ENCODE measurements at places on chromosomes 13 and 19.
A peak's percentile ranks its signal among the peaks of the same experiment; 100 is the strongest.

- DNase-seq = no peak
These were observed 711 bp upstream of the MIPEP start for GRCh38 chr13:23889615-23890607.

DNA sequence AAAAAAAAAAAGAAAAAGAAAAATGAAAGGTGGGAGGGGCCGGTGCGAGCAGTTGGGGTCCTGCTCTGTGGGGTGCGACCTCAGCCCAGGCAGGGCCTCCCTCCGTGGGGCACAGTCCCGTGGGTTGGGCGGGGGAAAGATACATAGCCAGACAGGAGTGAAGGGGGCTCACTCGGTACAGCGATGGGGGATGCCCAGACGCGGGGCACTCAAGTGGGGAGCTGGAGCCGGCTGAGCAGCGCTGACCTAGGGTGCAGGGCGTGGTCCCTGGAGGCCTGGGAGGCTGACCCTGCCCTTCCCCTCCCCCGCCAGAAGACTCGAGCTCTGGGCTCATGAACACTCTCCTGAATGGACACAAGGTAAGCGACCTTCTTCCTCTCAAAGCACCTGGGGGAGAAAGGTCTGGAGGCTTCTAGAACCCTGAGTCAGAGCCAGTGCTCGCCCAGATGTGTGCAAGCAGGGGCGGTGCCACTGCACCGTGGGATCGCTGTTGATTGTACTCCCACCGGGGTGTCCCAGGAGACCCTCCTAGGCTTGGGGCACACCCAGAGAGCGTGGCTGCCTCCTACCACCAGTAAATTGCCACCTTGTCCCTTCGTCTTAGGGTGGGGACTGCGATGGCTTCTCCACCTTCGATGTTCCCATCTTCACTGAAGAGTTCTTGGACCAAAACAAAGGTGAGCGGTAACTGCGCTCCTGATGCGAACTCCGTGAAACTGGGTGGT is 3.4 kb downstream of the HMG20B start:
- DNase-seq = no peak

DNA sequence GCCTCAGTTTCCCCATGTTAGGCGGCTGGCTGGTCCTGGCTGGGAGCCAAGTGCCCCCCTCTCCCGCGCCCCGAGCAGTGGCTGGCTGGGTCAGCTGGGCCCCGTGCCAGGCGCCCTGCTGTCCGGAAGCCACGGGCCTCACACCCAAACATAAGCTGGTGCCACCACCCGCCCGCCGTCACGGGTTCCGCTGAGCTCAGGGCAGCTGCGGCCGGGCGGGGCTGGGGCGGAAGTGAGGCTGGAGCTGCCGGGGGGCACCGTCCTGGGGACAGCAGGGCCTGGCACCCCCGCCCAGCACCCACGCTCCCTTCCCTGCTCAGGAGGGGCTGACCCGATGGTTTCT is 19.3 kb downstream of the HCN2 start:
- no peak for DNase-seq

DNA sequence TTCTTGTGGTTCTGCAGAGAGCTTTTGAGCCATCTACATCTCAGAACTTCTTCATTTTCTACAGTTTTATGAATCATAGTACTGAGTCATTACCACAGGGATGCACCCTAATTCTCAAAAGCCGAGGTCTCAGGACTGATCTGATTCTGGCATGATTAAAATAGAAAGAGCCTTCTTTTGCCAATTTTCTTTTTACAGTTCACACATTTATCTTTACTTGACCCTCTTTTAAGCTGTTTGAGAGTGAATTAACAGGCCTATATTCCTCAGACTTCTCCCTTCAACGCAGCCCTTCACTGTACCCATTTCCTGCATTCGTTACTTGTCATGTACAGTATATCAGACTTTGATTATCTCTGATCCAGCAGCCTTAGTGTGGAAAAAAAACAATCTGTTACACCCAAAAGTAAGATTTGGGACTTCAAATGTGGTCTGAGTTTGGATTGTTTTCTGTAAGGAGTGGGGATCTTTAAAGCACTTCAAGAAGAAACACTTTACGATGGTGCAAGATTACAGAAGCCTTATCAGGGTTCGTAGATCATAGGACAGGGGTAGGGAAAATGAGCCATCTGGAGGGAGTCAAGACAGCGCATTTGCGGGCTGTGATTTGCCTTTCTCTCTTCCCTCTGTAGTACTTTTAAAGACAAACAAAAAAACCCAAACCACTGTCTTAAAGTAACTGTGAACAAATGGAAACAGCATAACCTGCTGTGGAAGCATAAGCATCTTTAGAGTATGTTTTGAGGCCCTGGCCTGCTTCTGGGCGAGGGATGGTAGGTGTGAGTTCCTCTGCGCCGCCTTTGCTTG is 15.3 kb upstream of the GPR183 start:
- no peak for DNase-seq

- peak; percentile 74 for DNase-seq
These were observed 31.2 kb downstream of the NLRP12 start for GRCh38 chr19:53792721-53793433.

DNA sequence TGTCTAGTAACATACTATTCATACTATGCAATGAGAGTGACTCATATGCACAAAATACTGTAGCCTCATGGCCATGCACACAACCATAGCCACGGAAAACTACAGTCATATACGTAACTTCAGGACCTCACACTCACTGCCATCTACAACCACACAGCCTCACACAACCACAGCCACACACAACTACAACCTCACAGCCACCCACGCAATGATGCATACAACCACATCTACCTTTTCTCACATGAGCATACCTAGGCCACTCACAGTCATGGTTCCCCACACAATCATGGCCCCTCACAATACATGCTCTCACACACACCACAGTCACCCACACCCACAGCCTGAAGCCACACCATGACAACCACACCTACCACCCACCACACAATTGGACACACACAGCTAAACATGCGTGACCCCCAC is 8.7 kb upstream of the TNFSF14 start:
- DNase-seq = no peak

Measured in germinal center (tissue), 1 donor.